ENCODE measurements at places on chromosomes 16 and 17. TPM values are rescaled to one million over a fixed set of nuclear protein-coding genes. Genes with fewer than 3 reads are reported as not detected.

Gene CDH13
- not detected for polyA plus RNA-seq

Gene PRR35
- polyA plus RNA-seq, result not detected

Gene KRTAP4-3
- polyA plus RNA-seq, result not detected

DNA sequence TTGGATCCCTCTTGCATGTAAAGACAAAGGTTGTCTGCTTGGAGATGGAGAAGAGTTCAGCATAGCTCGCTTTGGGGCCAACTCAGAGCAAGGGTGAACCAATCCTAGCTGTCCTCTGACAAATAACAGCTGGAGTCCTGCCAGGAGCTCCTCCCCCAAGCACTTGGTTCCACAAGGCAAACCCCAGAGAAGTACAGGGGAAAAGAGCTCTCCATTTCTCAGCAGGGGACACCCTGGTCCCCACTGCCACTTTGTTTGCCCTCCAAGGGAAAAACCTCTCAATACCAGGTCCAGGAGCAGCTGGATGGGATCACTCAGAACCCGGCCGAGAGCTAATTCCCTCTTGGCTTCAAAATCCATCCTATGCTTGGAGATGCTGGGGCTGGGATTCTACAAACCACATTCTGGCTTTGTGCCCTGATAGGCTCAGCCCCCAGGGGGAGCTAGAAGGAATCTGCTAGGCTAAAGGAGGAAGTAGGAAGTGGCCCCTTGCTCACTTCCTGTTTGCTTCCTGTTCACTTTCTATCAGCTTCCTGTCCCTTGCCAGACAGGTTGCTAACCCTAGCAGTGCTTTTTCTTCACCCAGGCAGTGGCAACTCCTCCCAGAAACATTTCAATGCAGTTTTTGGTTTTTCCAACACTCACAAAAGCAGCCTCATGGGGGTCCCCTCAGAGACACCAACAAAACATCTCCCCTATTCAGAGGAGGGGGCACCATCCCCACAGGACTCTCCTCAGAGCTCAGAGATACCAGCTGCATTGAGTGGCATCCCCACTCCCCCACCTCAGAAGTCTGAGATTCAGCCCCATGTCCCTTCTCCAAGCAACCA is 30.7 kb downstream of the CDRT4 start:
- peak; percentile 42 for DNase-seq

GRCh38 chr16:57621521-57622271 is 6.7 kb upstream of the ADGRG1 start:
- no peak for DNase-seq

GRCh38 chr17:38558728-38559050 is 47.1 kb downstream of the SRCIN1 start:
- DNase-seq, result no peak

- no peak for DNase-seq
Measured at GRCh38 chr16:78762222-78762621, 662.8 kb downstream of the WWOX start.

DNA sequence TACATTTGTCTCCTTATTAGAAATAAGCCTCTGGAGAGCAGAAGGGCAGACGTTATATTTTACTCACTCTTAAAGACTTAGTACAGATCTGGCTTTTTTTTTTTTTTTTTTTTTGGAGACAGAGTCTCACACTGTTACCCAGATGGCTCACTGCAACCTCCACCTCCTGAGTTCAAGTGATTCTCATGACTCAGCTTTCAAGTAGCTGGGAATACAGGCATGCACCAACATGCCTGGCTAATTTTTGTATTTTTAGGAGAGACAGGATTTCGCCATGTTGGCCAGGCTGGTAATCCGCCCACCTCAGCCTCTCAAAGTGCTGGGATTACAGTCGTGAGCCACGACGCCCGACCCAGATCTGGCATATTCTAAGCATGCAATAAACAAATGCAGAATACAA is 36.4 kb upstream of the TMEM97 start:
- DNase-seq, result no peak

- DNase-seq, result no peak
Measured at GRCh38 chr16:396605-397004, 394 bp upstream of the NME4 start.

DNA sequence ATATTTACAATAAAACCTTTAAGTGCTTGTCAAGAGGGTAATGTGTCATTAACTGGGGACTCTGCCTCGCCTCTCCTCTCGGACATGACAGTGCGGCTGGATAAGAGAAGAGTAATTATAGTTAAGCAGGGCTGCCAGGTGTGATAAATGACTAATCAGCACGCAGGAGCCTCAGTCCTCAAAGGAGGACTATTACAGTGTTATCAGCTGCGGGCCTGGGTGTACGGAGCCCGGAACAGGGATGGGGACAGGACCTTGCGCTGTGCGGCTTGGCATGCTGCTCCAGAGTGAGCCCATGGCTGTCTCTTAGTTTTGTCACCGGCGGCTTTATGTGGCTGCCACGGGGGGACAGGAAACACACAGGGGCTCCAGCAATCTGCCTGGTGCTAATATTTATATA is 607.2 kb downstream of the MAF start:
- DNase-seq, result no peak

DNA sequence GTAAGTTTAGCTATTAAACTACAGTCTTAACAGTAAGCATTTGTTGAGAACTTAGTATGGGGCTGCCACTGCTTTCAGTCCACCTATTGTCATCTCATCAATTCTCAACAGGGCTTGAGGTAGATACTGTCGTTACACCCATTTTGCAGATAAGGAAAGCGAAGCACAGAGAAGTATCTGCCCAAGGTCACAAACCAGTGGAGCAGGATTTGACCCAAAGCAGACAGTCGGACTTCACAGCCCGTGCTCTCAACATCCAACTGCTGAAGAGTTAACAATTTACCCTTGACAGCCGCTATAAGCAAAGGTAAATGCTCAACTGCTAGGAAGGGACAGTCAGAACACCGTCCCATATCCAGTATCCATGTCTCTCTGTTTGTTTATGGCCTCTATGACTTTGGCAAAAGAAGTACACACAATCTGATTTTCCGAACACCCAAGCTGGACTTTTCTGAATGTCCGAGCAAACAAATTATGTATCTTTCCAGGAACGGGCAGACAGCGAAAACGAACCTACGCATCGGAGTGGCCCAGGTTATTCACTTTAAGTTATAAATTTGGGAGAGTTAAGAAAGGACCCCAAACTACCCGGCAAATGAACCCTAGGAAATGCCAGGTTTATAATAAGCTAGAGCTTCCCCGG is 1.2 kb downstream of the SIAH1 start:
- no peak for DNase-seq

DNA sequence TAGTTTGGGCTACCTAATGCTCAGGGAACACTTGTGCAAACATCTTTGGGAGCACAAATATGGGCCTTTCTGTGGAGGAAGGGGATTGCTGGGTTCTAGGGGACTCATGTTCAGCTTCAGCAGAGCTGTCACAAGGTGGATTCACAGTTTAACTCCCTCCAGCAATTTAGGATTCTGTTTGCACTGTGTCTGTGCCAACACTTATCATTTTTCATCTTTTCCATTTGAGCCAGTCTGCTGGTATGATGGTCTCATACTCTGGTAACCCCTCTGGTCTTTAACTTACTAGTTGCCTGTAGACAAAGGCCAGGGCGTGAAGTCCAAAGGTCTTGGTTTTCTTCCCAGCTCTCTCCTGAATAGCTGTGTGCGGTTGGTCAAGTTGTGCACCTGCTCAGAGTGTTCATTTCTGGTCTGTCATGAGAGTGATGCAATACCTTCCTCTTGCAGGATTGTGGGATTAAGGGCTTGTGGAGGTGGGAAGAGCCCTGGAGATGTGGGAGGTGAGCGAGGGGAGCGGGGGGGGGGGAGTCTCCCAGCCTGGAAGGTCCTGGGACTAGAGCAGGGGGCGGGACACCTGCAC is 152.6 kb downstream of the CMIP start:
- DNase-seq, result no peak

Gene ACSM5
- not detected for polyA plus RNA-seq

GRCh38 chr17:41324180-41325075 is 8.9 kb upstream of the KRTAP17-1 start:
- DNase-seq, result no peak

Gene CIBAR2
- polyA plus RNA-seq, result not detected

- DNase-seq, result peak; percentile 90
Measured at GRCh38 chr17:61251939-61252865, 147.4 kb upstream of the TBX2 start.

GRCh38 chr17:14124854-14125253 is 55.5 kb downstream of the COX10 start:
- no peak for DNase-seq

- DNase-seq, result no peak
Measured at GRCh38 chr16:88510091-88510994, 57.3 kb downstream of the ZFPM1 start.

DNA sequence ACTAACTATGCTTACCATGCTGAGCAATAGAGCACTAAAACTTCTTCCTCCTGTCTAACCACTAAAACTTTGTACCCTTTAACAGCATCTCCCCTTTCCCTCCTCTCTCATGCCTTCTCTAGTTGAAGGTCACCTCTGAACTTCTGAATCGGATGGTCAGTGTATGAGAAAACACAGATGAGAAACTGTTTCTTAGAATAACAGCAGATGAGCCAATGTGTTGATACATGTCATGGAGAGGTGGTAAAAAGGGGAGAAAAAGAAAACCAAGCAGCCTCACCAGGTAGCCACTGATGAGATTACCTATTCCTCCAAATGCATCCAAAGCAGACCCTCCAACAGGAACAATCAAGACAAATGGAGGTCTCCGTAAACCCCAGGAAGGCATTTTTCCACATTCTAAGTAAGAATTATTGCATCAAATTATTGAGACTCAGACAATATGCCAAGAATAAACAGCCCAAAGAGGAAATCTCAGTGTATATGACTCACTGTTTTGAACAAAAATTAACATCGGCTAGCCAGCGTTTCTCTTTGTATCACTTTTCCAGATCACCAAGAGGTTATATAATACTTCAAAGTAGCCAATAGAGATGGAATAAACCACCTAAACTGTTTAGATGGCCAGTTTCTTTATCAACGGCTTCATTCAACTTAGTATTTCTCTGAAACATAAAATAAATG is 793.3 kb upstream of the SOX9 start:
- no peak for DNase-seq
